Activated naive CD8-positive, alpha-beta T cell treated with anti-CD3 and anti-CD28 coated beads, Interleukin-2, amount 10 ng/mL, durations not matched to agents 7 days and 5 days (primary cell): ENCODE measurements at places on chromosomes 7 and 10. TPM values are rescaled to one million over a fixed set of nuclear protein-coding genes. Genes with fewer than 3 reads are reported as not detected.

GRCh38 chr10:83522881-83523386, 616.4 kb upstream of the GHITM start:
- no peak for DNase-seq

GRCh38 chr7:47601881-47602249, 20.0 kb upstream of the TNS3 start:
- no peak for DNase-seq

DNA sequence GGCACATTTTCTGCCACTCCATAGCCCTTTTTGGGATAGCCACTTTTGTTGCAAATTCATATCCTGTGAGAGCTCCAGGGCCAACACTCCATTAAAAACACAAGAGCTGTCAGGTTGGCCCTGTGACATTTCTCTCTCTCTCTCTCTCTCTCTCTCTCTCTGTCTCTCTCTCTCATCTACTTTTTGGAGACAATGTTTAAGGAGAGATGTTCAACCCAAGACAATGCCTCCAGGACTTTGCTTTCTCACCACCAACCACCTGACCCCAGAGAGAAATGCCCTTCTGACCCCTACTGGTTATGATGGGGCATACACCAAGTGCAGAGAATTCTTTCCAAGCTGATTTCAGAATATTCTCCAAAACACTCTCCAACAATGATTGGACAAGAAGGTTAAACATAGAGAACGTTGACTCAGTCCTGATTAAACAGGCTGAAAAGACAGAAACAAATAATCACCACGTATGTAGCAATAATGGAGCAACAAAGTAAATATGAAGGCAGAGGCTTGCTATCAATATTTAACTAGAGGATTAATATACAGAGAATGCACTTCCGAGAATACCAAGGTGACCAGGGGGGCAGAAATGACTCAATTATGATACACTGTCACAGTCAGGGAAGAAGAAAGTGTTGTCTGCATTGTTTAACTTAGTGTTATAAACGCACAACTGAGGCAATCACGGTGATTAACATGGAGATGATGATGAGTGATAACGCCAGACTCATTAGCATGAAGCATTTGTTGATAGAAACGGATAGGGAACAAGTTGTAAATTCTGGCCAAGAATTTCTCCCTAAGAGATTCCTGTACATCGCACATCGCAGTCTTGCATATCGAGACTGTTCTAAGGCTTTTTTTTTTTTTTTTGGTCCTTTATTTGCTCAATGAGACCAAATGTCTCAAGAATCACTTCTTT, 178.5 kb downstream of the NRP1 start:
- no peak for DNase-seq

- no peak for DNase-seq
Observed at GRCh38 chr10:94440096-94440495, 37.8 kb downstream of the TBC1D12 start.

- DNase-seq = no peak
Observed at GRCh38 chr7:148473703-148474480, 116.7 kb upstream of the C7orf33 start.

LCOR gene
- 38.7 TPM for total RNA-seq

RNF32 gene
- total RNA-seq = 2.2 TPM

DNA sequence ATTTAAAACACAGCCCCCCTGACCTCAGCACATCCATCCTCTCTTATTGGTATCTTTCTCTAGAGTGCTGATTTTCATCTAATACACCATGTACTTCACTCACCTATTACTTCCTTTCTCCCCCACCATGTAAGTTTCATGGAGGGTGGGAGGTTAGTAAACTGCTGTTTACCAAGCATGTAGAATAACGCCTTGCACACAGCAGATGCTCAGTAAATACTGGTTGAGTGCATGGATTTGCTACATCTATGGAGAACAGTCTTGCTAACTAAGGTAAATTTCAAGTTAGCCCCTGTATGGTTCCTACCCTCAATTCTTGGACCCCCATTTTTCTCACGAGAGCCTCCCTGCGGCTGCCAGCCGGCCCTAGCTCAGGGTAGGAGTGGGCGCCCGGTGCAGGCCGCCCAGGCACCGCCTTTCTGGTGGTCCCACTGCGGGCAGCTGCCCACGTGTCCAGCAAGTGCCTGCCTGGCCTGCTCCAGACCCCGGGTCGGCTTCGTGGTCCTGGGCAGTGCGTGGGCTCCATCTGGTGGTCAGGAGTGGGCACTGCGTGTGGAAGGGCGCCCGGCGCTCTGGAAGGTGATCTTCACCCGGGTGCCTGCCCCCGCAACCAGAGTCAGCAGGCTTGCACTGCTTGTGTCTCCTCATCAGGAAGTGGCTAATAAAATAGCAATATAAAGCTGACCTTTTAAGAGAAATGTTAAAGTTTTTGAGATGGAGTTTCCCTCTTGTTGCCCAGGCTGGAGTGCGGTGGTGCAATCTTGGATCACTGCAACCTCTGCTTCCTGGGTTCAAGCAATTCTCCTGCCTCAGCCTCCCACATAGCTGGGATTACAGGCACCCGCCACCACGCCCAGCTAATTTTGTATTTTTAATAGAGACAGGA, 63.4 kb upstream of the DNAJB6 start:
- peak; percentile 75 for DNase-seq

- no peak for DNase-seq
Observed at GRCh38 chr7:11130012-11130411, 156.3 kb downstream of the PHF14 start.

GRCh38 chr7:28986765-28987110, 28.6 kb upstream of the TRIL start:
- DNase-seq = no peak

GRCh38 chr7:6071406-6071805, 40.2 kb downstream of the ANKRD61 start:
- no peak for DNase-seq

- no peak for DNase-seq
Observed at GRCh38 chr7:96953676-96954513, 51.5 kb upstream of the DLX6 start.

TAS2R3 gene
- 2.9 TPM for total RNA-seq

- no peak for DNase-seq
Observed at GRCh38 chr7:137690635-137691034, 156.1 kb downstream of the DGKI start.

GRCh38 chr10:78470267-78471103, 436.8 kb downstream of the RPS24 start:
- DNase-seq = no peak

DNA sequence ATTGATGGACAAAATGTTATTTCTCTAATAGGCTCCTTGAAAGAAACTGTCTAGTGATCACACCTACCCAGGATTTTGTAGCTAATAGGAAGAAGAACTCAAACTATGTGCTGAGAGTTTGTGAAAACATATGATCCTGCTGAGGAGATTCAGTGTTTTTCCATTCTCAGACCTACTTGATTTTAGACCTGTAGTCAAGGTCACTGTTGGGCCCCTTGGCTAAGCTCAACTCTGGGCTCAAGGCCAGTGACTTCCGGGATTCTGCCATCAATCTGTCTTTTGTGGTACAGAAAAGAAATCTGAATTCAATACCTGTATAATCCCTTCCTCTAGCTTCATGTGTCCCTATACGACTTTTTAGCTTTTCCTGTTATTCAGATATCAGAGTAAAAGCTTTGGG, 79.7 kb upstream of the FERD3L start:
- no peak for DNase-seq

DNA sequence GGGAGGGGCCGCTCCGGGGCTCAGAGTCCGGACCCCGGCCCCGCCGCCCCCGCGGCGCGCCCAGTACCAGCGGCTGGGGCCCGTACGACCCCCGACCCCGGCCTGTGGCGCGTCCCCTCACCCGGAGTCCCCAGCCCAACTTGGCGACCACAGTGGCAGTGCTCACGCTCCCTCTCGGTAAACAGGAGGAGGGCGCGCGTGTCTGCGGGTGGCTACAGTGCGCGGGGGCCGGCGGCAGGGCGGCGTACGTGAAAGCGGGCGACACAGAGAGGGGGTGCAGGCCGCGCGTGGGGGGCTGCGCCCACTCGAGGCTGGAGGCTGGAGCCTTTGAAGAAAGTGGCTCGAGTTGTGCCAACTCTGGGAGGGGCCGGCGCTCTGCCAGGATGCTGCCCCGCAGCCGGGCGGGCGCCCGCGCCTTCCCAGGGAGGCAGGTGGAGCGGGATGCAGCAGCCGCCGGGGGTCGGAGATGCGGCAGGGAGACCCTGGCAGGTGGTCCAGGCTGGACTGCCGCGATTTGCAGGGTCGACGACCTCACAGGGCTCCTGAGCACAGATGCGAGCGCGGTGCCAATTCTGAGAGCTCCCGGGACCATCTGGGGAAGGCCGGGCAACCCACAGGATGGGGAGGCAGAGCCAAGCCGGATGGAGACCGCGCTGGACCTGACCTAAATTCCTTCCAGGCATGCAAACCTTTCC, 655 bp downstream of the PTPRE start:
- DNase-seq = no peak

CPA2 gene
- total RNA-seq = not detected

DNA sequence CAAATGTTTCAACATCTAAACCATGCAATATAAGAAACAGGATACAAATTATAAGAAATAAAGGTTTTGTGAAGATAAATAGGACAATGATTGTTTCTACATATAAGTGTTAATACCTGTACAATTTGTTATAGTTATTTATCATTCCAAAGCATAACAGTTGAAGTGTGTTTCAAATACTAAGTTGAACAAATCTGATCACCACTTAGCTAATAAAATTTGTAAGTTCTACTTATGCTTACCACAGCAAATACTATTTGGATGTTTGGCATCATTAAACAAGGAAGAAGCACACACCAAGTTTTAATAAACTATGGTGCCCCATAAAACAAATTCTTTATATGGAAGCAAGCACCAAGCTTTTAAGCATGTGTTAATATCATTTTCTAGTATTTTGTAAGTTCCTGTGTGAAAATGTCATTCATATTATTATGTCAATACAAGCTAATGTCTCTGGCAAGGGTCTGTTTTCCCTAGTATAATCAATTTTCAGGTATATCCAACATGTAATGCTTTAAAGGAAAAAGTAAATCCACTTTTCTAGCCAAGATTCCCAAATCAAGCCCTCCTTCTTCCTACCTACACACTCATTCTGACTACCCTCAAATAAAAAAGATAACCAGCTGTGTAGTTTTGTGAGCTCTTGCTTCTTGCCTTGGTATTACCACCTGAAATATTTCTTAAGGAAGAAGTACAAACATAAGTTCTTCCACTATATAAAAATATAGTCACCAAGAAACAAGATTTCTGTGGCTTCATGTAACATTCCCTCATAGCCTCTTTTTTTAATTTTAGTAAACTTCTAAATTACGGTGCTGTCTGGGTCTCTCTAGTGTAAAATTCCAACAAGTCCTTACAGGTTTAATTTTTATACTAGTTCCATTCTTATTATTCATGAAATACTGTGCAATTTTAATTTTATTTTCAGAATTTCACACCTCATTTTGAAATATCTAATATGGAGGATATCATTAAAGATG, 9.2 kb downstream of the SKAP2 start:
- DNase-seq = no peak

DNA sequence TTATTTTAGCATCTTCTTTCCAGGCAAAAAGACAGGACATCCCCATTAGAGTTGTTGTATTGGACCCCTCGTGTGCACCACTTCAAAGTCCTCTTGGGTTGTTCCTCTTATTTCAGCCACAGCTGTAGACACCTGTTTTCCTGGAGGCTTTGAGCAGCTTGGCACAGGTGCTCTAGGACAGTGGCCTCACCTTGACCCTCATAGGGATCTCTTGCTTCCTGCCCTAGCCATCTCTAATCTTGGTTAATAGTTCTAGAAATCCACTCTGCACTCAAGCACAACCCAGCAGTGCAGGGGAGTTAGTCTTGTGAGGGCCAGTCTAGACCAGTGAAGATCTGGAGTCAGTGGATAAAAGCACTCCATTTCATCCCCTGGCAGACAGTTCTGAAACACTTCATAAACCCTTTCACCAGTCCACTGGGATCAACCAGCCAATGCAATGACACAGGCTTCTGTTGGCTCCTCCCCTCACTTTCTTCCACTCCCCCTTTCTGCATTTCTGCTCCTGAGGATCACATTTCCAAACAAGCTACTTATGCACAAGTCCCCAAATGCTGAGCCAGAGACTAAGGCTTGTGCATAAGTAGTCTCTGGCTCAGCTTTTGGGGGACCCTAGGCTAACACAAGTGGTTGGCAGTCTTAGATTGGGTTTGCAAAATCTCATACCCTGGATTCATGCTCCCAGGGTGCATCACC, 131.5 kb upstream of the LAMB4 start:
- no peak for DNase-seq

DNA sequence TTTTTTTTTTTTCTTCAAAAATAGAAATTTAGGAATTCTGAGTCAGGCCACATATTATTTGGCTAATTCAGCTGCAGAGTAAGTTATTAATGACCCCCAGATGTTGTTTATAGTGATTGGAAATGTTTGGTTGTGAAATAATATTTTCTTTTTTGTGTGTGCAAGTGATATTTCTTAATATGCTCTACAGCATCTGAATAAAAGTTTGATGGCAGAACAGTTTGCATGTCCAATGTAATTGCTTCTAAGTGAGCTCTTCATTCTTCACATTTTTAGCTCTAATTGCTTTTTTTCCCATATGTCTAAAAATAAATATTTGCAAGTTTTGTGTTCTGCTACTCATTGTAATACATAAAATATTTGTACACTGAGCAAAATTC, 116.0 kb downstream of the ARID5B start:
- no peak for DNase-seq
